ENCODE measurements at places on chromosomes 6 and 20.

DNA sequence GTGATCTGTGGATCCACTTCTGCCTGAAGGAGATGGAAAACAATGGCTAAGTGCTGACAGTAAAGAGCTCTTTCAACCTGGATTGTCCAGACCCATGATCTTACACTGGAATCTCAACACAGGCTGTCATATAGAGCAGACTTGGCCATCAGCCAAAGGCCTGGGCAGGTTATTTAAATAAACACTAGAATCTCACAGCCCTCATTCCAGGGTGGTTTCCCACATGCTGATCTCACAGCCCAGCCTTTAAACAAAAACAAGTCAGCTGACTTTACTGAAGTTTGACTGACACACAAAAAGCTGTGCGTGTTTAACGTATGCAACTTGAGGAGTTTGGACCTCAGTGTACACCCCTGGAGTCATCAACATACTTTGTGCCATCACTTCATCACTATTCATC, 28.4 kb downstream of the SYNDIG1 start:
- no peak overlapping the region for H3K4me3 ChIP-seq
- H3K27ac ChIP-seq, result no peak overlapping the region
- H3K36me3 ChIP-seq, result no peaks in the 10 kb centered on the region
- no peaks in the 10 kb centered on the region for H3K4me1 ChIP-seq

DNA sequence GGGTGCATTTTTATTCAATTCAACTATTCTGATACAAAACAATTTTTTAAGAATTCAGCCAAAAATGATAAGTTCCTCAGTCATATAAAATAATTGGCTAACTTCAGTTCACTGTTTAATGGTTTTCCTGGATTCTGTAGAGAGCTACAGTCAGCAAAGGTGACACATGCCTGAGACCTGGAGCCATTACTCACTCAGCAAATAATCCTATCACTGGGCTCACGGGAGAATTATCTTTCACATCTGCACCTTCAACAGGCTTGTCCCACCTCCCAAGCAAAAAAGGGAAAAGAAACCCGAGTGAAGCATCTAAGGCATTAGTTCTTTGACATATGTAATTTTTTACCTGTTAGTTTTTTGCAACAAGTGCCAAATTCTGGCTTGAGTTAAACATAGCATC, 34.9 kb upstream of the FOXA2 start:
- no peak for DNase-seq
- no peaks in the 10 kb centered on the region for H3K36me3 ChIP-seq
- H3K27ac ChIP-seq, result no peak overlapping the region
- no peak overlapping the region for H3K4me3 ChIP-seq
- no peaks in the 10 kb centered on the region for H3K4me1 ChIP-seq

GRCh38 chr20:49426873-49427272, 55.6 kb downstream of the KCNB1 start:
- no peaks in the 10 kb centered on the region for H3K36me3 ChIP-seq
- no peaks in the 10 kb centered on the region for H3K27me3 ChIP-seq
- no peak overlapping the region for H3K4me3 ChIP-seq
- DNase-seq, result no peak
- peak overlapping the region; percentile 59 for H3K27ac ChIP-seq

- no peaks in the 10 kb centered on the region for H3K27me3 ChIP-seq
- H3K4me3 ChIP-seq, result no peak overlapping the region
- H3K27ac ChIP-seq, result peak overlapping the region; percentile 86
- H3K4me1 ChIP-seq, result peaks cover 28% of the 10 kb centered on the region
- peak; percentile 47 for DNase-seq
- peaks cover 47% of the 10 kb centered on the region for H3K36me3 ChIP-seq
These were observed 158.8 kb downstream of the DTNBP1 start for GRCh38 chr6:15504040-15504495.

GRCh38 chr6:150098155-150098554, 29.2 kb upstream of the ULBP3 start:
- no peak overlapping the region for H3K27ac ChIP-seq
- DNase-seq, result no peak
- H3K27me3 ChIP-seq, result no peaks in the 10 kb centered on the region
- H3K4me1 ChIP-seq, result no peaks in the 10 kb centered on the region

- no peaks in the 10 kb centered on the region for H3K36me3 ChIP-seq
- H3K4me3 ChIP-seq, result no peak overlapping the region
- no peak overlapping the region for H3K27ac ChIP-seq
- DNase-seq, result no peak
These were observed 499.6 kb upstream of the SULF2 start for GRCh38 chr20:48284837-48285236.

DNA sequence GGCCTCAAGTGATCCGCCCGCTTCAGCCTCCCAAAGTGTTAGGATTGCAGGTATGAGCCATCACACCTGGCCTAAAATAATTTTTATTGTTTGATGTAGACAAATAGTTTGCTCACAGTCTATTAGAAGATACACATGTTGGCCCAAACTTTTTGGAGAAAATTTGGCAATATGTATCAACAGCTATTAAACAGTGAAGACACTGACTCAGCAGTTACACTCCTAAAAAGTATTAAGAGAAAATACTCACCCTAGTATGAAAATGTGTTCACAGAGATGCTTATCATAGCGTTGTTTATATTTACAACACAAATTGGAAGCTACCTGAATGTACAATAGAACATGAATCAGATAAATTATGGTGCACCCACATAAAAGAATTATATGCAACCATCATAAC, 173.1 kb downstream of the WDR27 start:
- no peak for DNase-seq
- no peaks in the 10 kb centered on the region for H3K27me3 ChIP-seq
- H3K27ac ChIP-seq, result no peak overlapping the region
- peaks cover 8% of the 10 kb centered on the region for H3K36me3 ChIP-seq
- no peaks in the 10 kb centered on the region for H3K4me1 ChIP-seq

DNA sequence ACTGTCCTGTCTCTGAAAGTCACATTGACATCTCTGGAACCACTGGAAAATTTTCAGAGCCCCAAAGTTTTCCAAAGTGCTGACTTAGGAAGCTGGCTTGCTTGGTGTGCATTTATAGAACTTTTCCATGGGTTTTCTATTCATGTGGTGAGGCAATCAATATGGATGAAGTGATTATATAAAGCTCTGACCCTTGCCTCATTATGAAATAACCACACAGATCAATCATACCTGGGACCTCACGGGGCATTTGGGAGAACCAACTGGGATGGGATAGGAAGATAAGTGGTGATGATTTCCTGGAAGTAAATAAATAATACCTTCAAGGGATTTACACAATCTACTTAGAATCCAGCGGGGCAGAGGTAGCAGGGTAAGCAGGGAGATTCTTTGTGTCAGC, 22.9 kb upstream of the SIM1 start:
- no peaks in the 10 kb centered on the region for H3K4me1 ChIP-seq
- H3K36me3 ChIP-seq, result no peaks in the 10 kb centered on the region
- H3K27ac ChIP-seq, result no peak overlapping the region
- H3K4me3 ChIP-seq, result no peak overlapping the region
- H3K27me3 ChIP-seq, result no peaks in the 10 kb centered on the region

DNA sequence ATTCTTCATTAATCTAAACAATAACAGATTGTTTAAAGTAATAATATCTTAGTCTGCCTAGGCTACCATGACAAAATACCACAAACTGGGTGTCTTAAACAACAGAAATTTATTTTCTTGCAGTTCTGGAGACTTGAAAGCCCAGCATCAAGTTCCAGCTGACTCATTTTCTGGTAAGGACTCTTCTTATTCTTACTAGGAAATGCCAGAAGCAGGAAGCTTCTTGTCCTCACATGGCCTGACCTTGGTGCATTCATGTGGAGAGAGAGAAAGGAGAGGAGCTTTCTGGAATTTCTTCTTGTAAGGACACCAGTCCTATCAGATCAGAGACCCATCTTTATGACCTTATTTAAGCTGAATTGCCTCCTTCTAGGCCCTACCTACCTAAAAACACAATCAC, 110.5 kb downstream of the ANKRD60 start:
- no peak for DNase-seq
- no peak overlapping the region for H3K27ac ChIP-seq
- H3K27me3 ChIP-seq, result no peaks in the 10 kb centered on the region
- H3K4me1 ChIP-seq, result peaks cover 7% of the 10 kb centered on the region

DNA sequence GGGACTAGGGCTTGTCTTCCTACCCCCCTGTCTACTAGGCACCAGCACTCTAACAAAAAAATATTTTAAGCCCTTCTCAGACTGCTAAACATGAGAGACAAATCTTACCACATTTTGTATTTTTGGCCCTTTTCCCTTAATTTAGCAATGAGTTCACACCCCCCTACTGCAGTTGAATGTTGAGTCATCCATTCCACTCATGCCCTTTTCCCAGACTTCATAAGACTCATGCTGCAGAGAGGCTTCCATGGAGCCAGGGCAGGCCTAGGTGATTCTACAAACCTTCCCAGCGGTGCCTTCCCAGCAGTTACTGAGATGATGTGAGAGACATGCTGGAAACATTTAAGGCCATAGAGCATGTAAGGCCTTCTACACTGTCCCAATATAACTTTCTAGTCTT, 53.9 kb downstream of the PXDC1 start:
- no peak overlapping the region for H3K4me3 ChIP-seq
- no peaks in the 10 kb centered on the region for H3K36me3 ChIP-seq
- DNase-seq, result no peak
- H3K27me3 ChIP-seq, result no peaks in the 10 kb centered on the region
- H3K4me1 ChIP-seq, result peaks cover 4% of the 10 kb centered on the region
- H3K27ac ChIP-seq, result no peak overlapping the region

- no peak for DNase-seq
- no peaks in the 10 kb centered on the region for H3K36me3 ChIP-seq
- H3K4me3 ChIP-seq, result no peak overlapping the region
- no peak overlapping the region for H3K27ac ChIP-seq
- H3K27me3 ChIP-seq, result no peaks in the 10 kb centered on the region
These were observed 878.6 kb upstream of the CITED2 start for GRCh38 chr6:140253096-140253495.

GRCh38 chr20:26208296-26209091, 511.8 kb upstream of the ZNF337 start:
- H3K4me1 ChIP-seq, result no peaks in the 10 kb centered on the region
- peak overlapping the region; percentile 54 for H3K4me3 ChIP-seq
- peaks cover 33% of the 10 kb centered on the region for H3K27me3 ChIP-seq

- DNase-seq, result no peak
- H3K4me3 ChIP-seq, result no peak overlapping the region
- H3K27ac ChIP-seq, result no peak overlapping the region
- no peaks in the 10 kb centered on the region for H3K4me1 ChIP-seq
- peaks cover 2% of the 10 kb centered on the region for H3K36me3 ChIP-seq
These were observed 14.2 kb downstream of the PXDC1 start for GRCh38 chr6:3737149-3737830.
